ENCODE measurements at places on chromosomes 4 and X.
A peak's percentile ranks its signal among the peaks of the same experiment; 100 is the strongest.

GRCh38 chr4:1768367-1769034 is 24.6 kb upstream of the FGFR3 start:
- no peak for DNase-seq

- no peak for DNase-seq
Observed at GRCh38 chrX:66008328-66008970, 31.4 kb downstream of the VSIG4 start.

DNA sequence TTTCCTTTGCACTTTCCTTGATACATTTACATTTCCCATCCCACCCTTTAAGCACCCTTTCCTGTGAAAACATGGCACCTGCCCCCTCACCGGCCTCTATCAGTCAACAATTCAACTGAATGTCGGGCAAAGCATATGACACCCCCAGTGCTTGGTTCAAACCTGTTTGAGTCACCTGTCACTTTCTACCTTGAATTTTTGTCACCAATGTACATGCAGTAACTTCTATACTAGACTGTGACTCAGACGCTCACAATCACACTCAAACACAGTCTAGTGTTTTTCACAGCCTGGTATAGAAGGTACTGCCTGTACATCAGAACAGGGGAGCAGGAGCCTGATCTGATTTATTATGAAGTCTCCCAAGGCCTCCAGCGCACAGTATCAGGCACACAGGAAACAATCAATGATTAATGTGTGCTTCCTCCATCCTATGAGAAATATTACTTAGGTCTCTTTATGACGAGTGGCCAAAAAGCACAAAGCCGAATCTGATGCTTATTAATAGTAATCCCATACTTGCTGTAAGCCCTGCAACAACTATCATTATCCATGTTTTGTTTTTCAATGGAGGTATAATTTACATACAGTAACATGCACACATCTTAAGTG is 49.2 kb upstream of the FAM9C start:
- no peak for DNase-seq

GRCh38 chr4:132059227-132059626 is 1089.9 kb upstream of the PCDH10 start:
- DNase-seq: no peak

- no peak for DNase-seq
Observed at GRCh38 chr4:46886711-46887110, 22.3 kb downstream of the COX7B2 start.

DNA sequence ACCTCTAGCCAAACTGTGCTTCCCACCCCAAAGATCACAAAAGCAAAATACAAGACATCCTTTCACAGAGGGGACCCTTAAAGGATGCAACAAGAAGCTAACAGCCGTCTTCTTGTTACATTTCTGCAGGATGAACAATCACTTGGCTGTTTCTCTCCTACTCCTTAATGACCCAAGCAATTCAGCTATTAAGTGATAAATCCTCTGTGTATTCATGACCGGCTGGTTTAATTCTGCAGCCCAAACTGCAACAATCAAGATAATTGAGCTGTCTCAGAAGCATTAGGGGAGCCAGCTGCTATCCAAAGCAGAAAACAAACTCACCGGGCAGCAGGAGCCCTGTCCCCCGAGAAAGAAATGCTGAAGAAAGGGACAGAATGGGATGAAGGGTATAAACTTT is 85.9 kb upstream of the ACSL4 start:
- DNase-seq: no peak

GRCh38 chr4:5812506-5813229 is 80.2 kb downstream of the CRMP1 start:
- no peak for DNase-seq

DNA sequence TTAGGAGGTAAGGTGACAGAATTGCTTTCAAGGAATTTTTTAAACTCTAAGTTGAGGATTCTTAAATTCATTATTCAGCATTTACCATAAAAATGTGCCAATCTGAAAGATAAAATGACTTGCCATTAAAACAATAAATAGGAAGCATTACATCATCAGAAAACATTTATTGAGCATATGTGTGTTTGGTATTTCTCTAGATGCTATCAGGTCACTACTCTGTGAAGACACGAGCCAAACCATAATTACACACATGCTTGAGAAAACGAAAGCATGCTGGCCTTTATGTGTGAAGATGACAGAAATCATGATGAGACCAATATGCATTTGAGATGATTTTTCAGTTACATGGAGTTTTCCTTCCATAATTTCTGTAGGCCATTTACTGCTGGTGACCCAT is 12.3 kb upstream of the IL21 start:
- DNase-seq: no peak

GRCh38 chr4:26420438-26420837 is 69.8 kb downstream of the CCKAR start:
- no peak for DNase-seq

DNA sequence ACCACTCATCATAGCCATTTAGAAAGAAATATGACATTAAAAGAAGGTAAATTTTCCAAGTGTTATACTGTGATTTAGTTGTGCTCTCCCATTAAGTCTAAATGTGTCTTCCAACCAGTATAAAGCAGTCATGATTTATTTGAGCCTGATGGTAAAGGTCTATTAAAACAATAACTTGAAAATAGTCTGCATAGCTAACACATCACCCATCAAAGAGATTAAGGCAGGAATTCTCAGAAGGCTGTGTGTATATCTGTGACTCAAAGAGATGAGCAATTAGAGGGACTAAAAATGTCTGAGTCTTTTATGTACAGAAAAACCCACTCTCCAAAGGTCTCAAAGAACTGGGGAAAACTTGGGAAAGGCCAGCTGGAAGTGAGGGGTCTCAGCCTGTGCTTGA is 70.3 kb upstream of the IQCM start:
- no peak for DNase-seq

DNA sequence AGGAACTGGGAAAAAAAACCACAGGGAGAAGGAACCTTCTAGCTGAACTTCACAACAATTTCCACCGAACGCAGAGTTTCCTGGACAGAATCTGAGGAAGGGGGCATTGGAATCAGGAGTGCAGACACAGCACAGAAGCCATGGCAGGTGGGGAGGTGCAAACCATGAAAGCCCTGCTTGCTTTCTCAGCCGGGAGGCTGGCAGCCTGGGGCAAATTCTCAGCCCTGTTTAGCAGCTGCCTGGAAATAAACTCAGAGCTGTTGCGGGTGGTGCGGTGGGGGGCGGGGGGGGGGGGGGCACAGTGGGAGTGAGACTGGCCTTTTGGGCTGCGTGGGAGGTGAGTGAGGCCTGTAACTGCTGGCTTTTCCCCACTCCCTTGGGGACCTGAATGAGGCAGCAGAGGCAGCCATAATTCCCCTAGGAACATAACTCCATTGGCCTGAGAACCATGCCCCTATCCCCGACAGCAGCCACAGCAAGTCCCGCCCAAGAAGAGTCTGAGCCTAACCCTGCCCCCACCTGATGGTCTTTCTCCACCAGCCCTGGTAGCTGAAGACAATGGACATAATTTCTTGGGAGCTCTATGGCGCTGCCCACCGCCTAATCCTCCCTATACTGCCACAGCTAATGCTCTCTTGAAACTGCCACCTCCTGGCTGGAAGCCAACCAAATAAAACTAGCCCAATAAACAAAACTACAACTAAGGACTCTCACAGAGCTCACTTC is 176.3 kb downstream of the FAM13A start:
- DNase-seq: no peak

- DNase-seq: no peak
Observed at GRCh38 chr4:10061650-10062415, 40.5 kb upstream of the SLC2A9 start.

GRCh38 chr4:123452616-123453015 is 56.0 kb downstream of the SPRY1 start:
- DNase-seq: no peak

GRCh38 chr4:61200916-61201526 is 895 bp downstream of the ADGRL3 start:
- DNase-seq: no peak

GRCh38 chrX:142076633-142077032 is 128.5 kb downstream of the MAGEC2 start:
- DNase-seq: no peak

DNA sequence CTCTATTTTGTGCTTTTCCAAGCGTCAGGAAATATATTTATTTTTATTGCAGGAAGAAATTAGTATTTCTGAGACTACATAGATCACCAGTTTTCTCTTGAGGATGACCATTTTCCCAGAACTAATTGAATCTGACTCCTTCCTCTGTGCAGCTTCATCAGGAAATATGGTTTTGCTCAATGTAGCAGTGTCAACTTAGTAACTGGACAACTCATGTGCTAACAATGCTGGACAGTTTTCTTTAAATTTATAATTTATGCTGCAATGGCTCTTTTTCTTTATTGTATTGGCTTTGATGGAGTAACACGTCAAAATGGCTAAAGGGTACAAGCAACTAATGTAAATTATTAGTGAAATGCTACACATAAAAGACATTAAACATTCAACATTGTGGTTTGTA is 531.5 kb downstream of the ANKRD50 start:
- no peak for DNase-seq

DNA sequence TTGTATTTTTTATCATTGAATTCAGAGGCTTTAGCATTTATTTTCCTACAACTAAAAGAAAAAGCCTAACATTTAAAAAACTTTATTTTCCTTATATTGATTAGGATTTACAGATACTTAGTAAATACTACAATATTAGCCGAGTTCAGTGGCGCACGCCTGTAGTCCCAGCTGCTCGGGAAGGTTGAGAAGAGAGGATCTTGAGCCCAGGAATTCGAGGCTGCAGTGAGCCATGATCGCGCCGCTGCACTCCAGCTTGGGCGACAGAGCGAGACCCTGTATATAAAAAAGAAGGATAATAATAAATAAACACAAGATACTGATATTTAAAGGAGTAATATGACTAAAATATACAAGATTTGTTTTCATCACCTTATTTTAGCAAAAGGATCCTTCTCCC is 681 bp upstream of the UPF3B start:
- DNase-seq: no peak

GRCh38 chr4:90445380-90445779 is 318.2 kb downstream of the CCSER1 start:
- no peak for DNase-seq

- no peak for DNase-seq
Observed at GRCh38 chr4:4388836-4389575, 2.1 kb downstream of the NSG1 start.

DNA sequence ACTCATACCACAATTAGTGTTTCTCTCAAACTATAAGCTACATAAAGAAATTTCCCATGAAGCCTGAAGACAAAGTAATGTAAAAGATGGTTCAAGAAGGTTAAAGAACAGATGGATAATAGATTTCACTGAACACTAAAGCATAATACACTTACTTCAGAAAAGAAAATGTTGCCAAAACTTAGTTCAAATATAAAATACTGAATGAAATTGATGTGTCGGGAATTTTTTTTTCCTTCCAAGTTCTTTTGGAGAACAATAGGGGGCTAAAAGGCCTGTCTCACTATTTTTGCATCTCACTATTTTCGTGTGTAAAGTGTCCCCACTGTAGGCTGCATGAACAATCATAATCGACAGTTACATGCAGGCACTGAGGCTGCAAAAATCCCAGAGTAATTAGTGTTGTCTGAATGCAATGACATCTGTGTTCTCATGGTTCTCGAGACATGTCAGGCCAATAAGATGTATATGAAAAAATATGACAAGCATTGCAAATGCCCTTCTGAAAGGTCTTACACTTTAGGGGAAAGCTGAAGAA is 11.9 kb upstream of the MAB21L2 start:
- no peak for DNase-seq

DNA sequence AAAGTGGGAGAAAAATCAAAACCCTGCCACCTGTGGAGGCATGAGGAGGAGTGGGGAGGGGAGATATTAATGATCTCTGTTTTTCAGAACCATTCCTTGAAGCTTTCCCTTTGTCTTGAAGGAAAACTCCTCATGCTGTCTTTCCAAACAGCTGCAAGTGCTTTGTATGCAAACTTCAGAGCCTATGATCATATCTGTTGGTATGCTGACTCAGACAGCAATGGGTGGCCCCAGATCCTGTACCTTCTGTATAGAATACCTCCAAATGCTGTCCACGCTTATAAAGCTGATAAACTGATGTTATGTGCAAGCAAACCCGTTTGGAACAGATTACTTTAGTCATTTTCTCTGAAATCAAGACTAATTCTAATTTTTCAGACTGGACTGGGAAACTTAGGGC is 31.9 kb downstream of the BMP15 start:
- no peak for DNase-seq

GRCh38 chr4:37132351-37132974 is 112.1 kb upstream of the NWD2 start:
- DNase-seq: no peak

GRCh38 chr4:135032670-135033069 is 831.1 kb upstream of the PABPC4L start:
- DNase-seq: no peak

GRCh38 chr4:87359258-87359657 is 31.7 kb downstream of the HSD17B11 start:
- no peak for DNase-seq

- peak; percentile 50 for DNase-seq
Observed at GRCh38 chr4:37767546-37767945, 58.9 kb upstream of the PGM2 start.

DNA sequence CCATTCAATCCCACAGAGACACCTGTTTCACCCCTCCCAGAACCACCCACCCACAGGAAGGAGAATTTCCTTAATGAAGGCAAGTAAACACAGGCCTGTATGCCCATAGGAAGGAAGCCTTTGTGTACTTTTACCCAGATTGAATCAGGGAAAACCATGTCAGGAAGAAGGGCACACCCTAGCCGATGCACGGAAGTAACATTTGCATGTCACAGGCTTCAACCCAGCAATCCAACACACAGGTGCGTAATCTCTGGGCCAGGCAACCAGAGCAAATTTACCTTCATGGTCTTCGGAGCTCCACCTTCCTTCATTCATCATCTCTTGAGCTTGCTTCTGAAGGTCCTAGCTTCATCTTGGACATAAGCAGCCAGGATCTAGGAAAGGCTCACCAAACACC is 206.3 kb downstream of the SHROOM3 start:
- no peak for DNase-seq

DNA sequence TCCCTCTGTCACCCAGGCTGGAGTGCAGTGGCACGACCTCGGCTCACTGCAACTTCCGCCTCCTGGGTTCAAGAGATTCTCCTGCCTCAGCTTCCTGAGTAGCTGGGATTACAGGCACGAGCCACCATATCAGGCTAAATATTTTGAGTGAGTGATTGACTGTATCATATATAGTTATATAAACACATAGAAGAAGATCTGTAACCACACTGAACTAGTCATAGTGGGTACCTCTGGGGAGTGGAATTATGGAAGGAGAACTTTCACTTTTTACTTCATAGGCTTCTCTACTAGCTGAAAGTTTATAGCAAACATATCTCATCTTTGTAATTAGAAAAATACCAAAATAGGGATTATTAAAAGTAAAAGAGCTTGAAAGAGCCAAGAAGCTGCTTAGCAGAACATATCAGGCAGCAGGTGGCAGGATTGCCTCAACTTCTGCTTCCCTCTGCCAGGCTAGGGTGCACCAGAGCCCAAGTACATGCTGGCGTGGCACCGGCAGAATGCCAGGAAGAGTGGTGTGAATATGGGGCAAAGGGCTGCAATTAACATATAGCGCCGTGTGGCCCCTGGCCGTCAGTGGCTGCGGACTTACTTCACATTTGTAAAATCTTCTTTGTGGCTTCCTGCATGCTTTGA is 39.5 kb upstream of the CD40LG start:
- peak; percentile 46 for DNase-seq

GRCh38 chr4:78524009-78524408 is 27.6 kb upstream of the ANXA3 start:
- no peak for DNase-seq

- DNase-seq: no peak
Observed at GRCh38 chr4:3252831-3253641, 4.1 kb downstream of the MSANTD1 start.

- no peak for DNase-seq
Observed at GRCh38 chr4:93828332-93828994, at the start of gene ATOH1. Gene ATOH1 (plus strand): TSS chr4:93828753. CDS start chr4:93828927, 174 bp downstream.

Data from left lobe of liver (tissue), 2 donors.